ENCODE measurements at places on chromosomes 6 and 20.

DNA sequence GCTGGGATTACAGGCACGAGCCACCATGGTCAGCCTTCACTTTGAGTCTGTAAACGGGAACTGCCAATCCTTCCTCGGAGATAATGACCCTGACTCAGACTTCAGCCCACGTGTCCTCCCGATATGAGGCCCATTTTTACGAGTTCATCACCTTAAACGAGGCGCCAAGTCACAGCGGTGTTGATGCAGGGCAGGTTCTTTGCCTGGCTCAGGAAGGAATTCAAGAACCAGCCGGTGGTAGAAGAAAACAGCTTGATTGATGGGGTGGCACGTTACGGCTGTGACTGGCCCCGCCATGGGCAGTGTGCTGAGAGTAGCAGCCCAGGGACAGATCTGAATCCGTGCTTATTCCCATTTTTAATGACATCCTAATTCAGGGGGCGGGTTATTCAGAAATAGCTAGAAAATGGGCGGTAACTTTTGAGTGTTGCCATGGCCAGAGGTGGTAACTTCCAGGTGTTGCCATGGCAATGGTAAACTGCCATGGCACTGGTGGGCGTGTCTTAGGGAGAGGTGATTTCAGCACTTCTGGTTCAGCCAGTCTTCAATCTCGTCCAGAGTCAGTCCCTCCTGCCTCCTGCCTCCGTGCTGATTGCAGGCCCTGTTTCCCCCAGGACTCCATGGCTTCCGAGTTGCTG lies 9.1 kb upstream of the MAP1LC3A start:
- peak; percentile 61 for DNase-seq

DNA sequence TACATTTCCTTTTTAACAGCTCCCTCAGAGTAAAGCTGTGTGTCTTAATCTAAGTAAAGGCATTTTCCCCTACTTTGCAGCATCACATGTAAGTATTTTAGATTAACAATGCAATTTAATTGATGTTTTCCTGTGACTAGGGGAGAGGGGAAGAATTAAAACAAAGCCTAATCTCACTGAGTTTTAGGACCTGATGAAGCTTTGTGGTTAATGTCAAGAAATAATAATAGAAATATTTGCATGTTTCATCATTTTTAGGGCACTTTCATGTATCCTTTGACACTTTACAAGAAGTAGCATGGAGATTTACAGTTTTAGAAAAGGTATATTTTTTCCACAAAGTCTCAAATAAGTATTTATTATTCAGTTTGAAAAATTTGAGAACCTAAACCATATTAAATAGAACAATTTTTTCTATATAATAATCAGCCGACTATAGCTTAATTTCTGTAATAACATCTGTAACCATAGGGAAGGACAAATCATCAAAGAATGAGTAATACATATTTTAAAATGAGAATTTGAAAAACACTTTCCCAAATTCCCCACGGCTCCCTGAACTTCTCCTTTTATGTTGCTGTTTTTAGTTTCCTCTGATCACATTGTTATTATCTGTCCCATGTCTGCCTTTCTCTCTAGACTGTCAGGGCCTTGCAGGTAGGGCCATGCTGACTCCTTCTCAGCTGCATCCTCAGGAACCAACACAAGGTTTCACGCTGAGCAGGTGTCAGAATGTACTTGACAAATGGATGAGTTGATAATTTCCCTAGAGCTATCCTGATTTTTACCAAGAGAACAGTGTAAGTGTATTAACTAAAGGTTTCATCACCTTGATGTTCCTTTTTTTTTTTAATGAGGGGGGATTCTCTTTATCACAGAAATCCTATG lies 338.1 kb downstream of the SYNE1 start:
- no peak for DNase-seq

DNA sequence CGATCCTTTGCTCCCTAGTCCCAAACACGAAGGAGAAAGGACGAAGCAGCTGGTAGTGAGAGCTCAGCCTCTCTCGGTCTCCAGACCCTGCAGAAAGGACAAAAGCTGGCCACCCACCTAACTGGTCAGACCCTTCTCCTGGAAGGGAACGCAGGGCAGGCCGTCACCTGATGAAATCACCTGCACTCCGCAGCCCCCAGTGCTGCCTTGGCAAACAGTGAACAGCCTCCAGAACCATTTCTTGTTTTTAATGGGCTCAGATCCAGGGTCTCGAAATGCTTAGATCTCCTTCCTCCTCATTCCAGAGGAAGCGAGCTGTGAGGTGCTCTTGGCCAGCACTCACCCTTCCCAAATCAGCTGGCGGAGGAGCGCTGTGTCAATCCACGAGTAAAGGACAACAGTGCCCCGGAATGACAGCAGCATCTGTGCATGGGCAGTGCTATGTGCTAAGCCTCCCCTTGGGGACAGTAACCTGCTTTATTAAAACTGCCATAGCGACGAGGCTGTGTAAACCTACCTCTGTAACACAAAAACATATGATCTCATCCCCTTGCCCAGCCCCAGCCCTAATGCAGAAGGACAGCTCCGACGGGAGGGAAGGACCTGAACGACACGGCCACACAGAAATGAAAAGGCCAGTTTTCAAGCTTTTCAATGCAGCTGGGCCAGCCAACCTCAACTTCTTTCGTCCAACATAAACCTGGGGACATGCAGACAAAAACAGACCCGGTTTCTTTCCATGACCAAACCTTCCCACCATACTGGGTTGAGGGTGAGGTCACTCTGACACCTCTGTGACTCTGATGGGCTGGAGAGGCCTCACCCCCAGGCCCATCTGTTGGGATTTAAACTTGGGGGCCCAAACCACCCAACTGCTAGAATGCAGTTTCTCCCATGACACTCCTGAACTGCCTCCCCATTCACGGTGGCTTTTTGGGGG lies 43.3 kb downstream of the SULF2 start:
- DNase-seq, result no peak

GRCh38 chr20:58950603-58951002 lies 30.5 kb upstream of the NELFCD start:
- DNase-seq, result no peak
